M059J (cell line): ENCODE measurements at places on chromosomes 13 and 19. TPM values are rescaled to one million over a fixed set of nuclear protein-coding genes. Genes with fewer than 3 reads are reported as not detected.

SLC25A41 gene
- total RNA-seq: not detected in 2 replicates

ARHGAP45 gene
- total RNA-seq: 12.7 and 40.8 TPM in 2 replicates

ERICH6B gene
- not detected in 2 replicates for total RNA-seq

GRCh38 chr13:46679369-46680120 lies 117.4 kb downstream of the ESD start:
- peak; percentile 39 for DNase-seq

GRCh38 chr13:97122381-97122996 lies 99.6 kb upstream of the MBNL2 start:
- DNase-seq: peak; percentile 74

DNA sequence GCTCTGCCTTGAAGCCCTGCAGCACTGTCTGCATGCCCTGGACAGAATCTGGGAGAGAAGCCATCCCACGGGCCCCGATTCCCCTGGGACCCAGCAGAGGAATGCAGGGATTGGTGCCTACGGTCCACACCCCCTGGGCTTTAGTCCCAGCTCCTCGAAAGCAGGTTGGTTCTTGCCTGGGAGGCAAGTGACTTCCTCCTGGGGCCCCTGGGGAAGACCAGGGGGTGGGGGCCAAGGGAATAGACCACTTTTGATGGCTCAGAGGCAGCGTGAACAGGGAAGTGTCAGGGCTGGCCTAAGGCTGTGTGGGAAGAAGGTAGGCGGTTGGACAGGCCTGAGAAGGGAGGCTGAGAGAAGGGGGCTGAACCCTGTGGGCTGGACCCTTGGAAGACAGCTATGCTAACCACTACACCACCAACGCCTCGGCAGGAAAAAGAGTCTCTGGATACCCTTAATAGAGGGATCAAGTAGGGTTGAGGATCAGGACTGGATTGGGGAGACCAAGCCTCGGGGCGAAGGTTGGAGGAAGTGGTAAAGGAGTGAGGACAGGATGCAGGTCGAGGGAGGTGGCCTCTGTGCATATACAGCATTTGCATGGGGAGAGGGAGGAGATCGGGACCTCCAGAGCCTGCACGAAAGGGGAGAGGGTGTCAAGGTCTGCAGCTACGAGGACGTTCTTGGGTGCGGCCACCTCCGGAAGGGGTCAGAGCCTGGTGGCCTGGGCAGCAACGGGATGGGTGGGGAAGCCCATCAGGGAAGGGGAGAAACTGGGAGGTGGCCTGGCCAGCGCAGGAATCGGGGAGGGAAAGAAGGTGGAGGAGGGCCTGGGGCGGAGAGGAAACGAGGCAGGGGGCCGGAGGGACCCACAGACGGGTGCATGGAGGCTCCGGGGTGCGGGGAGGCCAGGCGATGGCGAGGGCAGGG lies 709 bp downstream of the DPP9 start:
- peak; percentile 28 for DNase-seq

- peak; percentile 47 for DNase-seq
Observed at GRCh38 chr13:75687150-75687763, 51.1 kb downstream of the LMO7 start.

DNA sequence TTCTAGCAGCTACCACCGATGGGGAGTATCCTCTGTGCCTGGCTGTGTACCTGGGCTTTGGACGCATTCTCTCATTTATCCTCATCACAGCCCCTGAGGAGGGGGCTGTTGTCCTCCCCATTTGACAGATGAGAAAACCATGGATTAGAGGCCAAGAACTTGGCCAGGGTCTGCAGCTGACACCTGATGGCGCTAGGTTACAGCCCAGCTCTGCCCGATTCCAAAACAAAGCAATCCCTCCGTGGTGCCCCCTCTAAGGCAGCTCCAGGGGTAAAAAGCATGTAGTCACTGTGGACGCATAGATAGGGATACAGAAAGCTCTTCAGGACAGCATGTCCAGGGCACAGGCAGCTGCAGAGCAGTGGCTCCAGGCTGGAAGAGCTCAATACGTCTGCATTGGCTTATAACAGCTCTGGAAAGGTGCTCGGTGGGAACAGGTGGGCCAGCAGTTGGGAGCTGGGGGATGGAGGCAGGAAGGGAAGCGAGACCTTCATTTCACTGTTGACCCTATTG lies 35.4 kb upstream of the UQCRFS1 start:
- DNase-seq: no peak

DNA sequence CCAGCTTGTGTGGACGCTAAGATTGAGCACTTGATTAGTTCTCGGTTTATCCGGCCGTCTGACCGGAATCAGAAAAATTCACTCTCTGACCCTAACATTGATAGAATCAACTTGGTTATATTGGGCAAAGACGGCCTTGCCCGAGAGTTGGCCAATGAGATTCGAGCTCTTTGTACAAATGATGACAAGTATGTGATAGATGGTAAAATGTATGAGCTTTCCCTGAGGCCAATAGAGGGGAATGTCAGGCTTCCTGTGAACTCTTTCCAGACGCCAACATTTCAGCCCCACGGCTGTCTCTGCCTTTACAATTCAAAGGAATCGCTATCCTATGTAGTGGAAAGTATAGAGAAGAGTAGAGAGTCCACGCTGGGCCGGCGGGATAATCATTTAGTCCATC lies 59.6 kb downstream of the ARHGAP35 start:
- DNase-seq: no peak

- DNase-seq: no peak
Observed at GRCh38 chr13:37736045-37736444, 133.5 kb downstream of the TRPC4 start.

- DNase-seq: peak; percentile 34
Observed at GRCh38 chr13:110716247-110716515, 2.7 kb downstream of the ING1 start.

DNA sequence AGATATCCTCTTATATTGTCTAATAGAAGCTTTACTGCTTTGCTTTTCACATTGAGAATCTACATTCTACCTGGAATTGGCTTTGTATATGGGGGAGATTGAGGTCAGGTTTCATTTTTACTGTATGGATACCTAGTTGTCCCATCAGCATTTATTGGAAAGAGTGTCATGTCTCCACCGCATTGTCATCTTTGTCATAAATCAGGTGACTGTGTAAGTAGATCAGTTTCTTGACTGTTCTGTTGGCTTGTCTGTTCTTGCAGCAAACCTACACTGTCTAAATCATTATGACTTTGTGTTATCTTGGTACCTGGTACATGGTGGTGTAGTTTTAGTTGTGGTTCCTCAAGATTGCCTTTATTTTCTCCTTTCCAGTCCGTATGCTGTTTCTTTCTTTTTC lies 5.8 kb downstream of the URI1 start:
- DNase-seq: no peak
